ENCODE measurements at places on chromosomes 12 and 14.

DNA sequence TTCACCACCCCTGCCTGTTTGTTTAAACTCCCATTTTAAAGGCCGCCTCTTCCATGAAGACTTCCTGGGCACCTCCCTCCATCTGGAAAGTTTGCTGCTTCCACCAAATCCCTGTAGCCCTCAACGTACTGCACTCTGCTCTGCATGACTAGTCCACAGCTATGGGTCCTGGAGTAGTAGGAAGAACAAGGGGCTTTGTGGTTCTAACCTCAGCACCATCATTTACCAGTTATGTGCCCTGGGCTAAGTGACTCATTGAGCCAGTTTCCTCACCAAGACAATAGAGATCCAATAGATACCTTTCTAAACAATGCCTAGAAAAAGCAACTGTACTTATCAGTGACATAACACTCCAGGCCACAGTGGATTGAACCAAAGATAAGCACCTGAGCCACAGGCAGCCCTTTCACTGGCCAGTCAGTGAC is 8.5 kb upstream of the LTBP2 start:
- peak; percentile 28 for DNase-seq

- DNase-seq: no peak
Measured at GRCh38 chr12:93427779-93428564, 13.8 kb downstream of the UBE2N start.

DNA sequence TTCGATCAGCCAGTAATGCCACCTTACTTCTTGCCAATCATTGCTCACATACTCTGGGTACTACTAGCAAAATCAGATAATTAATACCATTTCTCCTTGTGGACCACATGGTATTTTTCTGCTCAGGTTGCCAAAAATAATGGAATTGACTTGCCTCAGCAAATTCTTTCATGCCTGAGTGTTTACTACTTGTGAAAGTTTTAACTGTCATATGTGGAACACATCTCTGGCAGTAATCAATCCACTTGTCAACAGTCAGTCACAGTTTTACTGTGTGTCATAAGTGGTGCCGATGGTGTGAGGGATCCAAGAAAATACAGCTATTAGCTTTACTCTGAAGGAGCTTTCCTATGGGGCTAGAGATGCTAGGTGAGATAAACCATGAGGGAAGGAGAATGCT is 55.3 kb upstream of the ATF1 start:
- DNase-seq: no peak

DNA sequence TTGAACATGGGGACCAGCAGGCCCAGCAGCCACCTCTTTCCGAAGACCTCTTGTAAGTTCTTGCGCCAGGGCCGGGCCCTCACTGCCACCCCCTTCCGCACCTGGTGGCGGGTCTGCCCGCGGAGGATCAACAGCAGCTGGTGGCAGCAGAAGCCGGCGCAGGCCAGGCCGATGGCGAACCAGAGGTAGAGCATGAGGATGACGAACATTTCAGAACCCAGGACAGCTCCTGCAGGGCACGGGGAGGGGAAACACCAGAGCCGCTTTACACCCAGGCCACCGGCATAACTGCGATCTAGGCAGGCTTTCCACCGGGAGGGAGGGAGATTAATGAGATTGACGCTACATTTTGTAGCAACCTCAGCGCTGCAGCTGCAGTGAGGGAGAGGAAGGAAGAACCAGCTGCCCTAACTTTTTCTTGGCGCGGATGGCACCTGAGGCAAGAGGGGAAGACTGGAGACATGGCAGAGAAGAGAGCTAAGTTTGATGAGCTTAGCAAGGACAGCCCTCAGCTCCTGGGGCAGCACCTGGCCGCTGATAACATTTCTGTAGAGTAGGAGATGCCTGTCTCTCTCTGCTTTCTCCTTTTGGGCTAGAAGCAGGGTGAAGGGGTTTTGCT is 7.8 kb downstream of the ZDHHC22 start:
- DNase-seq: no peak

DNA sequence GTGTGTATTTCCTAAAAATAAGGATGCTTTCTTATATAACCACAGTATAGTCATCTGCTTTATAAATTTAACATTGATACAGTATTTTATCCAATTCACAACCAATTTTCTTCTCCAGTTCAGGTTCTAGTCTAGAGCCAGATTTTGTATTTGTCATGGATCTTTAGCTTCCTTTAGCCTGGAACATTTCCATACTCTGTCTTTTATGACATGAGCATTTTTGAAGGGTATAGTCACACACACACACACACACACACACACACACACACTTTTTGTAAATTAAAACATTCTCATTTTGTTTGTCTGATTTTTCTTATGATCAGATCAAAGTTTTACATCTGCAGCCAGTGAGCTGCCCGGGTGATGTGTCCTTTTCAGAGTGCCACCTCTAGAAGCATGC is 25.4 kb downstream of the CGRRF1 start:
- no peak for DNase-seq

- DNase-seq: no peak
Measured at GRCh38 chr12:117125767-117126166, 26.6 kb upstream of the TESC start.

DNA sequence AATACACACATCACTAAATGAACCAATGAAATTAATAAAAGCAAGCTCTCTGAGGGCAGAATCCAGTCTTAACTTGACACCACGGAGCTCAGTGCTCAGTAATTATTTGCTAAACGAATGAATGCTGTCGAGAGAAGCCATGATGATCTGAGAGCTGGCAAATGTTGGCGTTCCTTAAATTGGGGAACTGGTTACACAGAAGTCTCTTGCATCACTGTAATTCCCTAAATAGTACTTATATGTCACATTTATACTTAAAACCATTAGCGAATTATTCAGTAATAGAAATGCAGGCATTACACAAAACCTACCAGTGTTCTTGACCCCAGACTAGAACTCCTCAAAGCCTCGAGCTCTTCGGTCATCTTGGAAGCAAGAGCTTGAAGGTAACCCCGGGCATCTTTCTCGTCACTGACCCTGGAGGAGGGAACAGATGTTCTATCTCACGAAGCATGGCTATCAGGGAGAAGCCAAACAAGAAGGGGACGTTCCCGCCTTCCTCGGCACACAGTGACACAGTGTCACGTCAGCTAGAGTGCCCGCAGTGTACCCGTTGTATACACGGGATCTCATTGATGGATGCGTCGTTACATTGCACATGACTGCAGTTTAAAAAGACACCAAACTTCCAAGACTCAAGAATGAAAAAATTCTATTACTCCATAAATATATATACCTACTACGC is 43.6 kb downstream of the AMN start:
- DNase-seq: no peak

DNA sequence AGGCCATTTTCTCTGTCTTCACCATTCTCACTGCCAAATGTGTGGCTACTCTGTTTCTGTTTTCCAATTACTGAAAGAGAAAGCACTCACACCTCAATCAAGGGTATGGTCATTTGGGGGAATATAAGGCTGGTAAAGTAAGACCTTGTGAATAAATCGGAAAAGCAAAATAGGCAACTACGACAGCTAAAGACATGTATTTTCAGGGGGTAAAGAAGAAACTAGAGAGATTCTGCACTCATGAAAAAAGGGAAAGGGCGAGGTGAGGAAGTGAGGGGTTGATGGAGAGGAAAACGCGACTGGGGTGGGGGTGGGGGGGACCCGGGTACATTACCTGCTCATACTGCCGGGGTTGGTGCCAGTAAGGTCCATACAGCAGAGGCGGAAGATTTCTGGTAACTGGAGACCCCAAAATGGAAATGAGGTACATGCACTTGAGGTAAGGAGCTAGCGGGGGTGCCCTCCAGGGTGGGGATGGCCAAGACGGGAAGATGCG is 19.3 kb downstream of the CHD8 start:
- DNase-seq: no peak

DNA sequence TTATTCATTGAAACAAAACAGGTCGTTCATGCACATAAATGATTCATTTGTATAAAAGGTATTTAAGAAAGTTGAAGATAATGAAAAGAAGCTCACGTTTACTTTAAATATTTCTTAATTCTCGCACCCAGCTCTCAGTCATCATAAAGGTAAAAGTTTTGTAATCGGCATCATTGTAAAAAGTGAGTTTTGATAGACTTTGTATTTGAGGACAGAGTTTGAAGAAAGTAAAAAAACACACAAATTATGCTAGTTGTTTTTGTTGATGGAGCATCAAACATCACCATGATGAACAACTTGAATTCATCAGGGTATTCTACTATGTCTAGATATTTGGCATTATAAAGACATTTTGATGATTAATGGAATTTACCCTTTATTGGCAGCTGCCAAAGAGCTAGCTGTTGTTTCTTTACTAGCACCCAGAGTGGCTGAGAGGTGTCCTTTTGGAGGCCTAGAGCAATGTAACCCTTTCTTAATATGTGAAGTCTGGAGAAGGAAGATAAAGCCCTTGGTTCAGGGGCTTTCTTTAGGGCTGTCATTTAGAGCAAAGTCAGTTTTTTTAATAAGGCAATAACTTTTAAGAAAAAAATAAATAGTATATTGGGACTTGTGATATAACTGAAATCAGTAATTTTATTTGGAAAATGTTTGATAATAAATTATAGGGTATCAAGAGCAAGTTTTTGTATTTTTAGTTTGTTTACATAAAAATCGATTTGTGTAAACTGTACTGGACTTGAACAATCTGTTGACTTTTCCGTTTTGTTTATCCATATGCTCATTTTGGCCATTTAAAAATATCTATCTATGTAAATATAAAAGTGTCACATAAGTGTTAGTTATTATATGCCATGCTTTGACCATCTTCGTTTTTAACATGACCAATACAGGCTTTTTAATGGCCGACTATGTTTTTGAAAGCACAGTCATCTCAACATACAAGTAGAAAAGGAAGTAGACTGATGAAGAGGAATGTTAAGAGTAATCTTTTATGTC is 7.4 kb downstream of the GLRX5 start:
- no peak for DNase-seq

- DNase-seq: no peak
Measured at GRCh38 chr14:100791348-100791735, 34.6 kb upstream of the MEG3 start.

GRCh38 chr14:92986254-92987147 is 63.6 kb downstream of the CHGA start:
- DNase-seq: no peak

DNA sequence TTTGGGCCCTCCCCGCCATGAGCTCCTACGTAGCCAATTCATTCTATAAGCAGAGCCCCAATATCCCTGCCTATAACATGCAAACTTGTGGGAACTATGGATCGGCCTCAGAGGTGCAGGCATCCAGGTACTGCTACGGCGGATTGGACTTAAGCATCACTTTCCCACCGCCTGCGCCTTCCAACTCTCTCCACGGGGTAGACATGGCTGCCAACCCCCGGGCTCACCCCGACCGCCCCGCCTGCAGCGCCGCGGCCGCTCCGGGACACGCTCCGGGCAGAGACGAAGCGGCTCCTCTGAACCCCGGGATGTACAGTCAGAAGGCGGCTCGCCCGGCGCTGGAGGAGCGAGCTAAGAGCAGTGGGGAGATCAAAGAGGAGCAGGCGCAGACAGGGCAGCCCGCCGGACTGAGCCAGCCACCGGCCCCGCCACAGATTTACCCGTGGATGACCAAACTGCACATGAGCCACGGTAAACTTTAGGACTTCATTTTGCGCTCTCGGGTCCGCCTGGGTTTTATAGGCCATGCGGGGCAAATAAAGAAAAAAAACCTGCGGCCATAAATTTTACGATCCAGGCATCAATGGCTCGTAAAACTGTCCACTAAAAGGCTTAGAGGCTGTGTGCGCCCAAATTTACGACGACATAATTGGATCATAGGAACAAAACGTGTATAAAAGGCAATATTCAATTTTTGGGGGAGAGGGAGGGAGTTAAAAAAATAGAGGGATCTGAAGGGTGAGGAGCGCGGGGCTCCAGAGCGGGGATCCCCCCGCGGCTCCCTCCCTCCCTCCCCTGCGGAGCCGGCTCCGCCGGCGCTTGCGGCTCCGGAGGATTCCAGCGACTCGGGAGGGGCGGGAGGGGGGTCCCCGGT is 493 bp downstream of the HOXC5 start:
- no peak for DNase-seq

DNA sequence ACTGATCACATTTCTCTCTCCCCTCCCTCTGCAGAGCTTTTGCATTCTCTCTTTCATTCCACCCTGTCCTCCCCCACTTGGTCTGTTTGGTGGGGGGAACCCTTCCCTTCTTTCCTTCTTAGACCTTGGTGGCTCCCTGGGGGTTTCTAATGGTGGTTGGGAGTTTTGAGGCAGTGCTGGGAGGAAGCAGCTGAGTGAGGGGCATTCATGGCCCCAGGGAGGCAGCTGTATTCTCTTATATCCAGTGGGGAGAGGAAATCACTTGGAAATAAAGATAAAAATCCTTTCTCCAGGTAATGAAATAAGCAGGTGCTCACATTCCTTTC is 13.3 kb downstream of the NGDN start:
- DNase-seq: no peak

DNA sequence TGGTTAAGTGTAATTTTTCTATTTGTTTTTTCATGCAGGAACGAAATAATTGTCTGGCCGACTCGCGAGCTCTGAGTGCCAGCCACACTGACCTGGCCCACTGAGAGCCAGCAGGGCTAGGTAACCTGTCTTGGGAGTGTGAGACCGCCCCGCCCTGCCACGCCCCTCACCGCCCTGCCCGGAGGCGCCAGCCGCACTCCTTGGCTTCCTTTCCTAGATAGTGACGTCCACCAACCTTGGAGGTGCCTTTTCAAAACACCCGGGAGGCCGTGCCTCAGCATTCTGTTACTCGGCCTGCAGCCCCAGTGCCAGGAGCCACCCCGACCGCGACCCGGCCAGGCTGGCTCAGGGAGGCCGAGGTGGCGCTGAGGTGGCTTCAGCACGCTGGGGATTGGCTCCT is 21.7 kb downstream of the XRCC3 start:
- no peak for DNase-seq

GRCh38 chr14:41875116-41875515 is 268.4 kb downstream of the LRFN5 start:
- no peak for DNase-seq

GRCh38 chr14:45104561-45104960 is 20.6 kb downstream of the PRPF39 start:
- DNase-seq: no peak

DNA sequence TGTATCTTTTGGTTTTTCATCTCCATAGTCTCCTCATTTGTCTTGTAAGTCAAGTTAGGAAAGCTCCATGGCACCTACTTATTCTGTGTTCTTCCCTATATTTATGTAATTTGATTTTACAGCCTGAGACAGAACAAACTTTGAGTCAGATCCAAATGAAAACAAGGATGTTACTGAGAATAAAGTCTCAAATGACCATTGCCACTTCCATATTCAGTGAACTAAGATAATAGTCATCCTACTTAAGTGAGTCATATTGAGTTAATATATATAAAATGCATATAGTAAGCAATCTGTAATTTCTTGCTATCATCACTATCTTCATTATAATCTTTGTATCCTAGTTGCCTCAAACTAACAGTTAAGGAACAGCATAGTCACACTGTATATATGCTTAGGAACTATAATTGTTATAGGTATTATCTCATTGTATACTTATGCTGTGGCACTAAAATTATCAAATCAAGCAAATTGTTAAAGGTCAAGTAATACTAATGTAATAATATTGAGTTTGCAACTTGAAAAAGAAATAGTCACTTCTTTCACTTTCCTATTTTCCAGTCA is 30.8 kb downstream of the TMTC3 start:
- DNase-seq: no peak
